ENCODE measurements at places on chromosomes 7 and 10.

DNA sequence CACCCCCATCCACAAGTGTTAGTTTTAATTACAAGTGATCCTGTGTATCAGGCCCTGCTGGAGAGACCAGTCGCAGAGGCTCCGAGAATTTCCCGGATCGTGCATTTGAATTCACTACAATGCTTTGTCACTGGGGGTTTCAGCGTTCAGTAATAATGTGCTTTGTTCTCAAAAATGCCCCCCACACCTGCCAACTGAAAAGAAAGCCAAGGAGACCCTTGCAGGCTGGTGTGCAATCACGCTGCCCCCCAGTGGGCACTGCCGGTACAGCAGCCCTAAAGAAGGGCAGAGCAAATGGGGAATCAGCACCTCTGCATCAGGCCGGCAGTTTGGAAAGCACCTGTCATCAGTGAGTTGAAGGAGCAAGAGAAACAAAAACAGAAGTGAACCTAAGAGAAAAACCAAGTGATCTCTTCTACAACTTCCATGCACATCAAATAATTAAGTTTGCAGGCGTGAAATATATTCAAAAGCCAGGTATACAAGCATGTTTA is 177.6 kb downstream of the PARD3 start:
- DNase-seq: peak; percentile 83

- no peak for DNase-seq
Measured at GRCh38 chr7:141946796-141947195, at the start of gene CLEC5A. Gene CLEC5A, minus strand, starts transcription at chr7:141946974. Its CDS starts 682 bp downstream, at chr7:141946292.

GRCh38 chr10:127150136-127150535 is 46.3 kb downstream of the INSYN2A start:
- DNase-seq: no peak

- DNase-seq: peak; percentile 60
Measured at GRCh38 chr7:151851145-151851751, 25.7 kb downstream of the PRKAG2 start.

GRCh38 chr10:102504179-102504975 is 605 bp downstream of the SUFU start:
- no peak for DNase-seq

DNA sequence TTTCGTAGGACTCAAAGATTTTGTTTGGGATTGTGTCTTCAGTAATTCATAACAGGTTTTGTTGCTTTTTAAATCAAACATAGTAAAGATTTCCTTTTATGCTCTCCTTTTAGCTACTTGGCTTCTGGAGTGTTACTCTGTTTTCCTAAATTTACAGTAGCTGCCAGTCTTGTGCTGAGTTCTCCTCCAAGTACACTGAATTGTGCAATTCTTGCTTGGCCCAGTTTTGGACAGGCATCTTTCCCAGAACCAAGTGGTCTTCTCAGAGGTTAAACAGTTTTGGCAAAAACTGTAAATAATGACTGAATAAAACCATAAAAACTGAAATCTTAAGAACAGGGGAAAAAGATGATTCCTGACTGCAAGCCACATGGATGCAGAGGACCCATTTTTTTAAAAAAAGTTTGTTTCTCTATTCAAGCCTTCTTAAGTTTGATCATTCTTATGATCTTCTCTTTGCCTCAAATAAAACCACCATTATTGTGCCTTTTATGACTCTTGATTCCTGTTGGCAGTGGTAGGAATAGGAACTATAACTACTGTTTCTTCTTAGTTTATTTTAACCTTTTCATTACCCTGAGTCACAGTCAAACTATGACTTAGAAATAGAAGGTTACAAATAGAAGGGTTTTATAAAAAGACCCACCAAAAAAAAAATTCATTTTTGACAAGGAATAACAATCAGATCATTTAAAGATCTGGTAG is 88.0 kb downstream of the MDFIC start:
- no peak for DNase-seq

- DNase-seq: no peak
Measured at GRCh38 chr7:98993024-98993897, 114.9 kb downstream of the TRRAP start.

GRCh38 chr10:43126759-43127424 is 11.4 kb upstream of the CSGALNACT2 start:
- DNase-seq: no peak

DNA sequence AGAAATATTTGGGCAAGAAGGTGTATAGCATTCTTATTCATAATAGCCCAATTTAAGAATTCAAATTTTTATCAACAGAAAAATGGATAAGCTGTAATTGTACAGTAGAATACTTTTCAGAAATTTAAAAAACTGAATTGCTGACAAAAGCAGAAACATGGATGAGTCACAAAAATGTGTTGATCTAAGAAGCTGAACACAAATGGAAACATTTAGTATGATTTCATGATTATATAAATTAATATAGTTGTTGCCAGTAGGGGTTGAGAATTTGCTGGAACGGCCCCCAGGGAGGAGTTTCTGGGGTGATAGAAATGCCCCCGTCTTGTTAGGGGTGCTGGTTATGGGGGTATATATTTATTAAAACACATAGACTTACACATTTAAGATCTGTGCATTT is 179.1 kb downstream of the KLF6 start:
- no peak for DNase-seq

GRCh38 chr7:23889566-23889965 is 179.5 kb downstream of the STK31 start:
- no peak for DNase-seq

DNA sequence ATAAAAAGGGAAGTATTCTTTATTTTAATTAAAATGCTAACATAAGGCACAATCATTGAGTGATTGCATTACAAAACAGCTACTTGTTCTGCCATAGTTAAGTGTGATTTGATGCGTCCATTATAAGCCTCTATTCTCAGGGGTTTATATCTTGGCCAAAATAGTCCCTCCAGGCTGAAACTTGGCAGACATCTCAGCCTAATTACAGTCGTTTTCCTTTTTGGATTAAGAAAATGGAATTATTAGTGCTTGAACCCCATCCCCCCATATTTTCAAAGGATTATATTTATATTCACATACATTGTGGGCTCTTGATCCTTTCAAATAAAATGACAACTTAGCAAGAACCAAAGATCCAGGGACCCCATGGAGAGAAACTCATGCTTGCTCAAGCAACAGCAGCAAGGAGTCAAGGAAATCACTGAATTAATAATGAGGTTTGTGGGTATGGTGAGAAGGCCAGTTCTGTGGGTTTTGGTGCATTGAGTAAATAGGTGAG is 66.7 kb upstream of the NEUROD6 start:
- no peak for DNase-seq

- DNase-seq: no peak
Measured at GRCh38 chr7:130350945-130351790, 6.6 kb downstream of the CPA5 start.

GRCh38 chr7:128214463-128214862 is 26.6 kb upstream of the LEP start:
- DNase-seq: no peak

GRCh38 chr7:22582863-22583622 is 83.1 kb upstream of the STEAP1B start:
- DNase-seq: peak; percentile 88

DNA sequence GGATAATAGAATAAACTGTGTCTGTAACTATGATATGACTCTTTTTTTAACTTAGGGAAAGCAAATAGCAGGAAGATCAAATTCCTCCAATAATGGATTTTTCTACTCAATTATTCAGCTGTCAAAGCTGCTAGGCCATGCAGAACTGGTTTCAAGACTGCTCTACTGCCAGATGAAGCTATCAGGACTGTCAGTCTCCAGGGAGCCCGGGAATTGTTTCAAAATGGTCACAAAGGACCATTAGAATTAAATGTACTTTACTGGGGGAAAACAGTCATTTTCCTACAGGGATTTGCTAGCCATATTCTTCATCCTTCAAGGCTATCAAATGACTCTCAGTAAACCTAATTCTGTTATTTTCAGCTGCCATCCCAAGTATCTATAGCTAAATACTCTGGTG is 276.3 kb downstream of the LHFPL3 start:
- DNase-seq: no peak

GRCh38 chr10:15859509-15859905 is 800 bp downstream of the MINDY3 start:
- no peak for DNase-seq

- DNase-seq: no peak
Measured at GRCh38 chr10:44651834-44652233, 259.3 kb upstream of the TMEM72 start.

- no peak for DNase-seq
Measured at GRCh38 chr10:29897999-29898716, 161.2 kb downstream of the JCAD start.

DNA sequence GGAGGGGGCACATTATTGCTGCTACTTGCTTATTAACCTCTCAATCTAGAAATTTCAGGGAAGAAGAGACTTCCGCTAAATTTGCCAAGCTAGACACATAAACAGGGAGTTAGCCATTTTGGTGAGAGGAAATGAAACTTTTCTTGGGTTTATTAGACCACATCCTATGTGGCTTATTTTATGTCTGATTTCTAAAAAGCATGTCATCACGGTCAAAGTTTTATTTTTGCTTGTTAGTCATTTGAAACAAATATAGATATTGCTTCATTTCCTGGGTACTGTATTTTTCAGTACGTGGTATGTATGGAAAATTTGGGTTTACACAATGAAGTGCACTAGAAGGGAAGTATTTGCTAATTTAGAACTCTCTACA is 144.1 kb downstream of the TCF7L2 start:
- no peak for DNase-seq

DNA sequence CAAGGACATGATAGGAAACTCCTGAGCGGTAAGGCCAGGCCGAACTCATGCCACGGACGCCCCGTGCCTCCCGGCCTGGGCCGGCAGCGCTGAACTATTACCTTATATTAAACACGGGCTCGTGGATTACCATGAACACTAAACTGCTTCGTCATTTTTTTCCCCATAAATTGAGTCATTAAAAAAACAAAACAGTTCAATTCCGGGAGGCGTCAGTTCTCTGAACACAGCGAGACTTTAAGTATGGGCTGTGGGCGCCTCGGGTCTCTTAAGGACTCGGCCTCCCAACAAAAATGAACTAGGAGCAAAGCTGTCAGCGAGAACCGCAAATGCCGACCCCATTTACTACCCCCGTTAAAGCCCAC is 519 bp downstream of the PITRM1 start:
- no peak for DNase-seq

DNA sequence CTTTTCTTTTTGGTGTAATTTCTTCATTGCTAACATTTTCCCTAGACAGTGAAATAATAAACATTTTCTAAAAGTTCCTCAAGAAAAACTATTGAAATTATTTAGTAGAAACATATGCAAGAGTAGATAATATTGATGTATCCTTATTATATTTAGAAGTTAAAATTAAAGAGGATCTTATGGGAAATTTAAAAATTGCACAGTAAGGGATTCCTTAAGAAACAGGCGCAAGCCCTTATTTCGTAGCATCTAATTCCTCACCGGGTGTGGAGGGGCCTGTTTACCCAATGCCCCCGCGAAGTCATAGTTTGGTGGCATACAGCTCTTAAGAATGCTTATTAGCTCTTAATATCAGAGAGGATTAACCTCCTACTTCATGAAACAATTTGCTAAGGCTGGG is 467.1 kb downstream of the DNAJB6 start:
- DNase-seq: no peak

GRCh38 chr7:47552621-47553020 is 29.3 kb downstream of the TNS3 start:
- DNase-seq: no peak

- DNase-seq: no peak
Measured at GRCh38 chr10:5555021-5555510, 30.3 kb downstream of the CALML3 start.

DNA sequence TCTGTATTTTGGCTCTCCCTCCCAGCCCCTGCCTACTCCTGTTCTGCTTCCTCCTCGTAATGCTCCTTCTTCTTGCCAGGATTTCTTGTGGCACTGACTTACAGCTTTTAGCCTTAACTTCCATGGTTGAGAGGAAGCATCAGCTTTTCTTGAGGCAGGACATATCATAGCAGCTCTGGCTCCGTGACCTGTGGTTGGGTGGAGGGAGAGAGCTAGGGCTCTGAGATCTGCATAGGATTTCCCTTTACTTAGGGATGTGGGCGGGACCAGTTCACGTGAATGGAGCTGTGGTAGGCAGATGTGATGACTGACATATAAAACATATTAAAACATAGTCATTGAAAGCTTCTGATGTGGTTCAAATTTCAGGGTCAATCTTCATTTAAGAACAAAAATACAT is 10.6 kb upstream of the RAB11FIP2 start:
- DNase-seq: no peak

DNA sequence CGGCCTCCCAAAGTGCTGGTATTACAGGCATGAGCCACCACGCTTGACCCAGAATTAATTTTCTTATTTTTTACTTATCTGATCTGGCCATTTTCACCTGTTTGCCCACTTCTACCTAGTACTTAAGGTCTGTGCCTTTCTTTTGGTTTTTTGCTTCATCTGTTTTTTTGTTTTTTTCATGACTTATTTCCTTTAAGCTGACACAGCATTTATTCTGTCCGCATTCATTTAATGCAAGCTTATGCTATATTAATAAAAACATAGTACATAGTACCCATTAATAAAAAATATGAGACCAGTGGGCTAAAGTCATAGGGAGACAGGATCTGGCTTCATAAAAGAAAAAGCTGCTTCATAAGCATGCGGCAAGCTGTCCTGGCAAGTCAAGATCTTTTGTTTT is 205.4 kb downstream of the ZEB1 start:
- no peak for DNase-seq

GRCh38 chr10:70192326-70192968 is 22.1 kb upstream of the SAR1A start:
- no peak for DNase-seq

GRCh38 chr10:109977382-109977806 is 30.4 kb upstream of the ADD3 start:
- peak; percentile 46 for DNase-seq

- no peak for DNase-seq
Measured at GRCh38 chr10:126964190-126964589, 59.0 kb downstream of the DOCK1 start.

GRCh38 chr7:117269886-117270285 is 53.0 kb downstream of the WNT2 start:
- DNase-seq: no peak

DNA sequence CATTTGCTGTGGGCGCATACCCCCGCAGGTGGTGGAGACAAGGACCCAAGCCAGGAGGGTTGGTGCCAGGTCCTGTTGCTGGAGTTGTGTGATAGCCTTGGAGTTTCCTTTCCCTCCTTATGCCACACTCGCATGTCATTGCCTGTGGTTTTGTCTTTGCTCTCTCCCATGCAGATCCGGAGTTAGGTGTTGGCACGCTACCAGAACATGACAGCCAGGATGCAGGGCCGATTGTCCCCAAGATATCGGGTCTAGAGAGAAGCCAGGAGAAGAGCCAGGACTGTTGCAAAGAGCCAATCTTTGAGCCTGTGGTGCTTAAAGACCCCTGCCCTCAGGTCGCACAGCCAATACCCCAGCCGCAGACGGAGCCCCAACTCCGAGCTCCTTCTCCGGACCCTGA is 369.2 kb upstream of the GALNT17 start:
- DNase-seq: no peak

- DNase-seq: no peak
Measured at GRCh38 chr10:44051091-44051490, 333.8 kb downstream of the CXCL12 start.
